Dermis blood vessel endothelial cell (primary cell): ENCODE measurements at places on chromosomes 1 and 21.

GRCh38 chr21:24470852-24471251, 1136.4 kb downstream of the MRPL39 start:
- no peak for DNase-seq

GRCh38 chr1:30789388-30790255, 32.0 kb upstream of the LAPTM5 start:
- DNase-seq = no peak

DNA sequence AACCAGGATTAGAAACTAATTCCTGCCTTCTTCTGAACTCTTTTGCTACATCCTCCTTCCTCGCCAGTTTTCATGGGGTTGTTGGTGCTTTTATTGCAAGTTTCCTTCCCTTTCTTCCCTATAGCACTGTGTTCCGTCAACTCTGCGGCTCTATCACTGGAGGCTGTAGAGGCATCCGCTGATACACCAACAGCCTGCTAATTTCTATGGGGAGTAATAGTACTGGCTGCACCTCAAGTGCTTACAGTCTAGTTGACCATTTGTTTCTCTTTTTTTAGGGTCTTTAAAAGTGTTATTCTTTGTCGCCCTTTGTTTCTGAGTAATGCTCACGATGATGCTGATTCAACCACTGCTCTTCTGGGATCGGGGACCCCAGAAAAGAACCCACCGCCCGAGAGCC, 746 bp downstream of the MIS18A start:
- peak; percentile 23 for DNase-seq

DNA sequence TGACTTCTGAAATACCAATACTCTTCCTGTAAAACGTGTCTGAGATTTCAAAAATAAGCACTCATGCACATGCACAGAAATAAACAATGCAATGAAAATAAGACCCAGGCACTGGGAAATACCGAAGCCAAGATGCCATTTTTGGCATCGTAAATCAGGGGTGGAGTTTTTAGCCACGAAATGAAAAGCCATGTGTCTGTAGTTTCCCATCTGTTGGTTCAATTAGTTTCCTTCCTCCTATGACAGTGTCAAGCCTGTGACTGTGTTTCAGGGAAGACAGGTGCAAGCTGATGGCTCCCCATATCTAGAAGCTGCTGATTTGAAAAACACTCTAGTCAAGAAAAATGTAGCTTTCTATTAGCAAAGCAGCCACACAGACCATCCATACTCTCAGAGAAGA, 480.4 kb upstream of the CAMK1G start:
- DNase-seq = no peak

DNA sequence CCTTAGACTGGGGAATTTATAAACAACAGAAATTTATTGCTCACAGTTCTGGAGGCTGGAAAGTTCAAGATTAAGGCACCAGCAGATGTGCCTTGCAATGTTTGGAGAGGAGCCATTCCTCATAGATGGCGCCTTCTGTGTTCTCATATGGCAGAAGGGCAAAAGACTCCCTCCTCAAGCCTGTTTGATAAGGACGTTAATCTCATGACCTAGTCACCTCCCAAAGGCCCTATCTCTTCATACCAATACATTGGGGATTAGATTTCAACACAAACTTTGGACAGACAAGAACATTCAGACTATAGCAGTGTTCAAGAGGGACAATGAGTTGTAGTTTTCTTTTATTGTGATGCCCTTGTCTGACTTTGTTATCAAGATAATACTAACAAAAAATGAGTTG, 34.3 kb downstream of the PSMG1 start:
- DNase-seq = no peak

- DNase-seq = no peak
These were observed 28.5 kb downstream of the PODN start for GRCh38 chr1:53090227-53091147.

- DNase-seq = peak; percentile 73
These were observed 107.2 kb downstream of the AKT3 start for GRCh38 chr1:243742819-243743218.
